ENCODE measurements at places on chromosomes 16 and 17.

GRCh38 chr17:69287168-69287567 lies 39.8 kb downstream of the ABCA5 start:
- no peak for DNase-seq

DNA sequence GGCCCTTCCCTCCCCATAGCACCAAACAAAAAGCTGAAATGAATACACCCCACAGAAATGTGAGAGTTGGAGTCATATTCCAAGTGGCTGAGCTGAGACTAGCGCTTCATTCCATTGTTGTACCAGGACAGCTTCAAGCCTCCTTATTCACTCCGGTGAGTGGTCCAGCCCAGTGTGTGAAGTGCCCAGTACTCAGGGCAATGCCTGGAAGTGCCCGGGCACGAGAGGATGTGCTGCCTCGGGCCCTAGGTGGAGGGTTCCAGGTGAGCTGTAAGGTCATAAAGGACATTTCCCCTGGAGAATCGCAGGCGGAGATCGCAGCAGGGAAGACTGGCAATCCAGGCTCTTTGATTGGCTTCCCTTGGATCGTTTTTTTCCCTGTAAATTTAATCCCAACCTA lies 5.4 kb upstream of the CYLD start:
- no peak for DNase-seq

GRCh38 chr17:10297691-10298090 lies 75.1 kb downstream of the MYH13 start:
- DNase-seq = no peak

GRCh38 chr17:16050844-16051243 lies 51.2 kb downstream of the TTC19 start:
- no peak for DNase-seq

GRCh38 chr16:27387724-27388123 lies 14.2 kb upstream of the IL21R start:
- DNase-seq = no peak

GRCh38 chr17:17877529-17878358 lies 41.0 kb upstream of the SREBF1 start:
- peak; percentile 95 for DNase-seq

DNA sequence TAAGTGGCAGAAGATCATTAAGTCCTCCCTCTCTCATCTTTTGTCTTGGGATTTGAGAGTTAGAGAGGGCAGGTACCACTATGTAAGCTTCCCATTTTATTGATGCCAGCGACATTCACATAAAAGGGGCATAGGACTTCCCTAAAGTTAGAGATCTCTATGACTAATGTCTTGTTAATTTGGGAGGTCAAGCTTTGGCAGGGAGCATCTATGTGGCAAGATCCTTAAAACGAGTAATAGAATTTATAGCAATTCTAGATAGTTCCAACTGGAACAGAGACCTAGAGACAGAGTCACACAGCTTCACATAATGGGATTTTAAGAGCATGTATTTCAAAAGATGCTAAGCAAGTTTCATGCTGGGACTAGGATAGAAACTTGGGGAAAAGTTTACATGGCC lies 308.0 kb downstream of the MAP2K6 start:
- DNase-seq = no peak

GRCh38 chr16:66740010-66740409 lies 11.4 kb downstream of the DYNC1LI2 start:
- DNase-seq = no peak

DNA sequence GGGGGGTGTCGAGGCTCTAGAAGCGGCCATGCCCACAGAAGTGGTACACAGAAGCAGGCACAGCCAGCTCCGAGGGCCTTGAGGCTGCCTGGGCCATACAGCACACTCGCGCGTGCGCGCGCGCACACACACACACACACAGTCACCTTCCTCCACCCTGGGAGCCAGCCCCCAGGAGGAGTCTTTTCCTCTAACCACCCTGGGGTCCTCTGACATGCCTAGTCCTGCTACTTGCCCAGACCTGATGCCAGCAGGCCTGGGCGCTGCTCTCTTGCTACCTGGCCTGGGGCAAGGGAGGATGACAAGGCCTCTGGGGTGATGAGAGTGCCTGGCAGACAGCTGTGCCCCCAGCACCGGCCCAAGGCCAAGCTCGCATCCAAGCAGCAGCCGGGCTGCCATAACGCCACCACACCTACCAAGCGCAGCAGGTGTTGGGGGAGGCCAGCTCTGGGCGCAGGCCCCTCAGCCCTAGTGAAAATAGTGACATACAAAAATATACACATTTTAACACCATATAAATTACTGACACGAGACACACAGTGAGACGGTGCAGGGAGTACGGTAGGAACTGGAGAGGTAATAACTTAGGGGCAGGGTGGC lies 41.1 kb downstream of the TSC2 start:
- no peak for DNase-seq

DNA sequence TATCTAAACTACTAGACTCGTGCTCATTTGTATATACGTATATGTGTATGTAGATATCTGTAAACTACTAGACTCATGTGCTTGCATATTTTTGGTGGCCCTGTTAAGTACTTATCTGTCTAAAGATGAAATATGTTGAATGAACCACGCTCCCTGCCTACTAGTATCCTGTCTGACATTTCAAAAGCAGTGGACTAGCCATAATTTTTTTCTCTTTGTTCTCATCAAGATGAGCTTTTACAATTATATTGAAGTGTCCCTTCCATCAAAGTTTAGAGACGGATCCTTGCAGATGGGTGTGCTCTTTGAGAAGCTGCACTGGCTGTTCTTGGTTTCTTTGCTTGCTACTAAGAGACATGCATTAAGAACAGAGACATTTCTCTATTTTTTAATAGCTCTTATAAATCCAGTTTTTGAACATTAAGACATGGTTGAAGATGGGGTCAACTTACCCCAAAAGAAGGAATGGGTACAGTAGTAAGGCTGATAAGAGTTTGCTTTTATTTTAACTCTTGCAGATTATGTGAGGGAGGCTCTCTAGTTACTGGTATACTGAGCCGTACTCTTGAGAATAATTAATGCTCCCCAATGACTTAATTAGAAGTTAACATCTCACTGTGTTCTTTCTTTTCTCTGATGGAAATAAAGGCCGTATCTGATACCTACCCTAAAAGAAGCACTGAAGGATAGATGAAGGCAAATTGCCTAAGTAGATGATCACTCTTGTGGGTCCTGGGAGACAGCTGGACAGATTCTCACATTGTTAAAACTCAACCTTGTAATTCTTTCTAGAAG lies 3.4 kb downstream of the CNTNAP4 start:
- no peak for DNase-seq

- DNase-seq = peak; percentile 54
These were observed 1.4 kb upstream of the GEMIN4 start for GRCh38 chr17:753418-753817.

DNA sequence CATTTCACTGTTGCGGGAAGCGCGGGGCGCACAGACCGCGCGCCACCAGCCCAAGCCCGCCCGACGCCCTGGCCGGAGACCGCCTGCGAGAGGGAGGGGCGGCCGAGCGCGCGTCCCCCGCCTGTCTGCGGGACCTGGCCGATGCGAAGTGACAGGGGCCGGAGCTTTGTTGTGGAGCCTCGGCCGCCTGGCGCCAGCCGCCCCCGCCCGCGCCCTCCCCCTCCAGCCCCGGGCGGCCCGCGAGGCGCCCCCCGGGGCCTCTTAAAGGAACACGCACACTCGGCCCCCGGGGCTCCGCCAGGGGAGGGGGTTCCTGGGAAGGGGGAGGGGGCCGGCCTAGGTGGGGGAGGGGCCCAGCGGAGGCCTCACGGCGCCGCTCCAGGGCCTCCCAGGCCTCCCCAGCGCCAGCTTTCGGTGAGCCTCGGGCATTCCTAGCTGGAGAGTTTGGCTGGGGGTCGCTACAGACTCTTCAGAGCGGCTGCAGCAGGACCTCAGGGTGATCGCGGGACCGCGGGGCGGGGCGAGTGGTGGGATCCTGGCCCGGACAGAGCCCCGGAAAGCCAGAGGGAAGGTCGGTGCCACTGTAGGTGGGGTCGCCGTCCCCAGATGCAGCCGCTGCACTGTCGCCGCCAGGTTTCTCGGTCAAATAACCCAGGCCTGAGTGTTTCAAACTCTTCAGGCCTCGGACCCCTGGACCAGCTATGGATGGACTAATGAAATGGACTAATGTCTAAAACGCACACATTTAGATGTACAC lies 2.4 kb upstream of the TBX2 start:
- DNase-seq = peak; percentile 56
